AG09319 (cell line): ENCODE measurements at places on chromosomes 5 and 9.
A peak's percentile ranks its signal among the peaks of the same experiment; 100 is the strongest.

GRCh38 chr9:97847474-97848214, 5.4 kb upstream of the FOXE1 start:
- no peak for DNase-seq

GRCh38 chr9:133934482-133935232, 57.5 kb downstream of the VAV2 start:
- DNase-seq, result no peak

DNA sequence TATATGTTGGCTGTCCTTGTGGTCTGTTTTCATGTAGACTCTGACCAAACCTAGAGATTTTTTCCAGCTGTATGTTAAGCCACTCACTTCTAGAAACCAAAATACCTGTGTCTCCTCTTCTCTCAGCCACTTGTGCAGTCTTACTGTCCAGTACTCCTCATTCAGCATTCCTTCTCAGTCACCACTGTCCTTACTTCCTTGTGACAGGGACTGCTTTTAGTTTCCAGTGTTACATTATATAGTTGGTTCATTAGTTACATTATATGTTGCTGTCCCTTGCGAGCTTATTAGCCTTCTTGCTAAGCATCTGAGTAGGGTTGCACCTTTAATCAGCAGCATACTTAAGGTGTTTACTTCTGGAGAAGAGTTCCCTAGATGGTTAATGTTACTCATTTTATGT, 4.3 kb downstream of the ATP6V1G1 start:
- no peak for DNase-seq

- no peak for DNase-seq
Measured at GRCh38 chr5:29169886-29170285, 2023.6 kb upstream of the CDH6 start.

DNA sequence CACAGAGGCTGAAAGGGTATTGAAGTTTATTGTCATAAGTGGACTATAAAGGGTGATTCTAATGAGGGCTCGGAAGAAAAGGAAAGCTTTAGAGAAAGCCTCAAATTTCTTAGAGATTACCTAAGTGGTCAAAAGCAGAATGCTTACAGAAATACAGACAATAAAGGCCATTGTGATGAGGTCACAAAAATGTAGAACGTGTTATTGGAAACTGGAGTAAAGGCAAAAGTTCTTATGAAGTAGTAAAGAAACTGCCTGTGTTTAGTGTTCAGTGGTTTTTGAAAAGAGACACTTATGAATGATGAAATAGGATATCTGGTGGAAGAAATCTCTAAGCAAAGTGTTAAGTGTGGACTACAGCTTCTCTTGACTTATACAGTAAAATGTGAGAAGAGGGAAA, 726.9 kb downstream of the DNAH5 start:
- DNase-seq, result no peak

DNA sequence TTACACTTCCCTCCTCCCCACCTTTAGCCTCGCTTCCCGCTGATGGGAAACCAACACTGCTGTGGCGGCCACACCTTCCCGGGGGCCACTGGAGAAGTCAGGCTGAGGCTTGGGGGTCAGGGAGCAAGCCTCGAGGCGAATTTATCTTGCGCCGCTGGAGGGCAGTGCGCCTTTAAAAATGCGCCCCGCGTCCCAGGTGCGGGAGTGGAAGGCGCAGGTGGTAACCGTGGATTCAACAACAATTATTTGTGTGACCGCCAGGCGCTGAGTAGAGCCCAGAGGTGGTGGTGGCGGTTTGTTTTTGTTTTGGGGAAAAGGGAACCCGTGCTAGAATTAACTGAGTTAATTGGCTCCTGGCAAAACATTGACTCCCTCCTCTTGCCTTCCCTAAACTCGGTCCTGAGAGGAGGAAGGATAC, 1.1 kb downstream of the CFAP77 start:
- no peak for DNase-seq

DNA sequence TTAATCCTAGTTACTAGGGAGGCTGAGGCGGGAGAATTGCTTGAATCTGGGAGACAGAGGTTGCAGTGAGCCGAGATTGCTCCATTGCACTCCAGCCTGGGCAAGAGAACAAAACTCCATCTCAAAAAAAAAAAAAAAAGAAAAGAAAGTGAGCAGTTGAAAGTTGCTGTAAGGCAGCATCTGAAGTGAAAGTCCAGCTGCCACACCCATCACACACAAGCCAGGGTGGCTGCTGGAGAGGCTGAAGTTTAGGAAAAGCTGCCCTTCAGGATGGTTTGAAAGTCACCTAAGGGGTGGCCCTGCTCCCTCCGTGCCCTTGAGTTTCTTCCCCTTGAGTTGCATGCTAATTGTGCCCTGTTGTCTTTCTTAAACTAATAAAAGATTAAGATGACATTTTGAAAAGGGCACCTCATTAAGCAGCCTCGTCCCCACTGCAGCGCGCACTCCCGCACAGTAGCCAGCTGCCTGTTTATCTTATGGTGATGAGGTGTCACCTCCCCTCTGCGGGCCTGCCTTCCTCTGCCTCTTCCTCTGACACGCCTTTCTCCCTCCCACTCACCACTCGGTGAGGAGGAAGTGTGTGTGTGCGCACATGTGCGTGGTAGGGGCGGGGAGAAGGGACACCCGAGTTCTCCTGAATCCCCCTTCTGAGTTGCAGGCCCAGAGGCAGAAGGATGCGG, 104.2 kb upstream of the PANK3 start:
- DNase-seq, result no peak

DNA sequence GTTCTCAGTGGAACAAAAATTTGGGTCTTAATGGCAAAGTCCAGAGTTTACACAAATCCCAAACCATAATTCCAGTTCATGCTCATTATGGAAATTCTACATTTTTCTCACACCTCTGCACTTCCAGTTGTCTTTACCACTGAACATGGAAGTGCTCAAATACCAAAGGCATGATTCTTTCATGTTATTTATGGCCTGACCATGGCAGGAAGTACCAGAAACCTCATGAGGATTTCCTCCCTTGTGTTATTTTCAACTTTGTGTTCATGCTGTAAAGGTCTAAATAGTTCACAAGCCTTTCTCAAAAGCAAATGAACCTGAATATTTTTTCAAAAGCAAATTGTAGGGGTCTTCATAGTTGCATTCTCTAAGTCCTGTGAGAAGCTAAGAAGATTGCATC, 82.0 kb upstream of the ITGA1 start:
- DNase-seq, result no peak

- peak; percentile 1 for DNase-seq
Measured at GRCh38 chr9:38263532-38263931, 129.0 kb upstream of the ALDH1B1 start.

DNA sequence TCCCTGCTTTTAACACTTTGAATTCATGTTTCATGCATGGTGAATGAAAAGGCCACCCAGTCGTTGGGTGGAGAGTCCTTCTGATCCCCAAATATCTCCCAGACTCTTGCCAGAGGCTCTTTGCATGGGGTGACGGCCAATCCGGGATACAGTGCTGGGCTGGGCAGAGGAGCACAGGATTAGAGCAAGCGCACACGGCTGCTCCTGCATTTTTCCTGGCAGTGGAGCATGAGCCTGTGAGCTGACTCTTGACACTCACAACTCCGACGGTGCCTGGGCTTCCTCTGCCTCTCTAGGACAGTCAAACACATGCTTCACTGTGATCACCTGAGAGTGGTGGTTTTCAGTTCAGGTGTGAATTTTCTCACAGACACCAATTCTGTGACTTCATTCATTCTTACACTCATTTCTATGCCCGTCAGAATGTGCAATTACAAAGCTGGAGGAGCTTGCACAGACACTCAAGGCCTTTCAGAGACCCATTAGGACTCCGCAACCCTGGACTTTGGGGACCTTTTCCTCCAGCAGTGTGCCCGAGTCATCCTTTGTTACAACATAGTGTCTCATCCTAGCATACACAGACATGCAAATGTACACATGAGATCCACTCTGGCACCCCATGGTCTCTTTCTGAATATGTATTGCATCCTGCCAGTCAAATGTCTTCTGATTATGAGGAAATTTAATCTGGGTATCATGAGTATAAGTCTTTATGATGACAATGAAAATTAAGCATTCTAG, 206.6 kb downstream of the ICE1 start:
- DNase-seq, result no peak

- DNase-seq, result no peak
Measured at GRCh38 chr9:81826517-81826906, 101.7 kb upstream of the SPATA31D4 start.

DNA sequence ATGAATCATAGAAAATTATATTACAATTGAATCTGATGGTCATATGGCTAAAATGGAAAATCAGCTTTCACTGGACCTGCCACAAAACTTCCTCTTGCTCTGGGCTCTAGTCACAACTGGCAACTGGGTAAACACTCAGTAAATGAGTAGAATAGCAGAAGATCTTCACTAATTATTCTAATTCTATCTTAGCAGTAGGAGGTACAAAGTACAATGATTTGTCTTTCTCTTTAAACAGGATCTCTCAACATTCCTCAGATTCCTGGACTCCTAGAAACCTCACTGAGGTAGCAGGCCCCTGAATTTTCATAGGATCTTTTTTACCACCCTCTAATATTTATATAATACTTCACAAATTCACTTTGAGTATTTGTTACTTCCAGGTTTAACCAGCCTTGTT, 239.9 kb upstream of the SMARCA2 start:
- no peak for DNase-seq

- no peak for DNase-seq
Measured at GRCh38 chr9:132039284-132039683, 40.4 kb downstream of the MED27 start.

- DNase-seq, result no peak
Measured at GRCh38 chr5:114360357-114360756, 1.5 kb upstream of the KCNN2 start.

GRCh38 chr9:71609448-71609830, 158.9 kb downstream of the CEMIP2 start:
- no peak for DNase-seq

- no peak for DNase-seq
Measured at GRCh38 chr9:135218331-135219225, 131.1 kb downstream of the OLFM1 start.

DNA sequence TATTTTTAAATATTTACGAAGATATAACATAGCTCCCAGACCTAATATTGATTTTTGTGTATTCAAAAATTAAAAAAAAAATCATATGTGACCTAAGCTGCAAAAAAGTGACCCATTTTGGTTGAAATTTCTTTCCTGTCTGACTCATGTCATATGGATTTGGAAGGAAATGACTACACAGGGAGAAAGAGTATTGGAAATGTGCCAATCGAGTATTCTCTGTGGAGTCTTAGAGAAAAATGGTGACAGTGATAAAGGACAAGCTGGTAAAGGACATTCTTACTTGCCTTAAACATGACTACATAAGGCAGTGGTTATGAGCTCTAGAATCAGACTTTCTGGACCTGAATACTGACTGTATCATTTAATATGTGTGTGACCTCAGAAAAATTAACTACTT, 262.9 kb upstream of the PTPRD start:
- no peak for DNase-seq

DNA sequence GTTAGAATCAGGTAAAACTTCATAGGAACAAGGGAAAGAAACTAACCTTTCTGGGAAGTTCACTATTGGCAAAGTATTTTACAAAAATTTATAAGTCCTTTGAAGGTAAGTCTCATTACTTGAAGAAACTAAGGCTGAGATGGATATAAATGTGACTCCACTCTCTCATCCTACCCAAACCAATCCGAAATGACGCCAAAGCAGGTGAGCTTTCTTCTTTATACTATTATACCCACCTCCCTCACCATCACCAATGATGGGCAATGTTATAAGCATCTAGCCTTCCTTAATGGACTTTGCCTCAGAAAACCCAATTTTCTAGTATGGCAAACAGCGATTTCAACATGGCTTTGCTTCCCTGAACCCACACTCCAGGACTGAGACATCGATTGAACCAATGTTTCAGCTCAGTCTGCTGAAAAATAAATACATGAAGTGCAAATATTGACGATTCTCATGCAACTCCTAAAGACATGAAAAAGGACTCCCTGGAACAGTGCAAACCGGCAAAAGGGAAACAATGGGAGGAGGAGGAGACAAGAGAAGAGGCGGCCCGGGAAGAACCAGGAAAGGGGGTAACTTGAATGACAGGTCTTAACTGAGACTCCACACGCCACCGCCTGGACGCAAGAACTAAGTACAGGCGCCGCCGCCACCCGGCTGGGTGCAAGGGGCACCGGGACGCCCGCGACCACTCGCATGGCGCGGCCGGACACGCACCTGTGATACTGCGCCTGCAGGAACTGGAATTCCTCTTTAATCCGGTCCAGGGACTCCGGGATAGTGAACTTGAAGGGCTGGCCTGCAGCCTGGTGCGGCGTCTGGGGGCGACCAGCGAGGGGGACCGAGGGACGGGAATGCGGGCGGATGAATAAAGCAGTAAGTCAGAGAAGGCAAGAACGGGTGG, 2.5 kb downstream of the TLE1 start:
- DNase-seq, result peak; percentile 68

GRCh38 chr9:112841261-112841660, 49.4 kb downstream of the SLC46A2 start:
- no peak for DNase-seq

DNA sequence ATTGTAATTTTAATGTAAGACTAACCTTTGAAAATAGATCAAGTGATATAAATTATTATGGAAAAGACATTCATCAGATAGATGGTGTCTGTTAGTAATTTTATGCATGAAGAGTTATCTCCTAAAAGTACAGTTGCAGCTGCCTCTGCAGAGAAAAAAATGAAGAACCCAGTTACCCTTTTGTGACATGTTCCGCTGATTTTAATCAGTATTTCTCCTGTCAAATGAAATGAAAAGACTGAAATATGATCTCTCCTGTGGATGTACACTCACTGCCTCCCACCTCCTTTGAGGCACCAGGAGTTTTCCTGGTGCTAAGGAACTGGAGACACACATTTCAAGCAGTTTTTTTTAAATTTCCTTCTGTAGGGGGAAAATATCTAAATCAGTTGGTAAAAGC, 277.4 kb downstream of the KIF4B start:
- no peak for DNase-seq

GRCh38 chr5:134142806-134143205, 28.3 kb downstream of the TCF7 start:
- no peak for DNase-seq

DNA sequence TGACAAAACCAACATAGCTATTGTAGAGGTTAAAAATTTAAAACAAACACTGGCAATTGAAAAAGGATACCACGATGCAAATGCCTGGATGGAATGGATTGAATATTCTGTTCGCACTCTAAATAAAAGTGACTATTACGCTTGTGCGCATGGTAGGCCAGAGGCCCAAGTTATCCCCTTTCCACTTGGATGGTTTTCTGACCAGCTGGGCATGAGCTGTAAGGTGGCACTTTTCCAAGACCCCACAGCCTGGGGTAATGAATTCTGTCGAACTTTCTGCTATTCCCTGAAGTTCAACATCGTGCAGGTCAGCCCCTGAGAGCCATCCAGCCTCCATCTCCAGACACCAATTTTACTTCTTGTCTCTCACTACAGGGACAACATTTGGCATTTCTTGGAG, 5.4 kb upstream of the RNF180 start:
- DNase-seq, result no peak

- no peak for DNase-seq
Measured at GRCh38 chr9:128082151-128082550, 14.1 kb downstream of the SLC25A25 start.

GRCh38 chr9:20398536-20399338, 223.6 kb downstream of the MLLT3 start:
- no peak for DNase-seq
